ENCODE measurements at places on chromosomes 11 and 22.

GRCh38 chr11:68040957-68041591 lies 2.2 kb downstream of the TCIRG1 start:
- DNase-seq = no peak

- no peak for DNase-seq
Observed at GRCh38 chr11:118003456-118003855, 17.3 kb downstream of the IL10RA start.

- DNase-seq = no peak
Observed at GRCh38 chr11:92811341-92811740, 158.1 kb upstream of the MTNR1B start.

DNA sequence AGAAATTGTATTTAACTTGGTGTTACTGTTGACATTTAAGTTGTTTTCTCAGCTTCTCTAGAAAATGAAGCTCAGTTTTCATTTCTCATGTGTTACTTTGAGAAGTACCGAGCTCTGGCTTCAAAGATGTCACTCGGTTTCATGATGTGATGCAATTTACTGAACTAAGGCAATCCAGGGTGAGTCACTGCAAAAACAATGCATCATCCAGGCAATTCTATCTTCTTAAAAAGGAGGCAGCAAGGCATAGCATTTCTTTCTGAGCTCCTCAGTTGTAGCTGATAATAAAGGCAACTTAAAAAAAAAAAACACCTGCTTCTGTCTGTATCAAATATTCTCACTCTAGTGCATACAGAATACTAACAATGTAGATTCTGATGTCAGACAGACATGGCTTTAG lies 91.1 kb upstream of the KCNA4 start:
- peak; percentile 53 for DNase-seq

DNA sequence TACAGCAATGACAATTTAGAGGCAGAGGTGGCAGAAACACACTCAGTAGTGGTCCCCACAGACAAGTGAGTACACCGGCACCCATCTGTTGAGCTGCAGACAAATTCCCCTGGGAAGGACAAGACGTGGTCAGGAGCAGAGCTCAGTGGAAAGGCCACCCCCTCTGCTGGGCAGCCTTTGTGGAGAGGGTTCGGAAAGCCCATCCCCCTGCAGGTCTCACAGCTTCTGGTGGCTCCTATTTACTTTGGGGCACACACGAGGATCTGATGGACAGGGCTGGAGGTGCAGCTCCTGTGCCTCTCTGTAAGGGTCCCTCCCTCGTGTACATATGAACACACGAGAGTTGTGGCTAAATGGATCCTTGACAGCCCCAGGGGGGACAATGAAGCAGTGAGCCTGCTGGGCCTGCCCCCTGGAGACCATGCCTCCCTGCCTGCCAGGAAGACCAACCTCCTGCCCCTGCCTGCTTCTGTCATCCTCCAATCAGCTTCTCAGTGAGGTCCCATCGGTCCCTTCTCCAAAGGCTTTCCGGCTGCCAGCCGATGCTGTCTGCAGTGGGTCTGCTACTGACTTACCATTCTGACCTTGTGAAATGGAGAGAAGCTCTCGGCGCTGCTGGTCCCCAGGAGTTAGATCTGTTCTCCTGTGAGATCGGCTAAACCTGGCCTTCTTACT lies 161.5 kb downstream of the CACNA1I start:
- DNase-seq = no peak

GRCh38 chr11:69436041-69436982 lies 45.2 kb upstream of the LINC01488 start:
- no peak for DNase-seq

GRCh38 chr11:10975287-10975721 lies 117.5 kb upstream of the ZBED5 start:
- DNase-seq = no peak

DNA sequence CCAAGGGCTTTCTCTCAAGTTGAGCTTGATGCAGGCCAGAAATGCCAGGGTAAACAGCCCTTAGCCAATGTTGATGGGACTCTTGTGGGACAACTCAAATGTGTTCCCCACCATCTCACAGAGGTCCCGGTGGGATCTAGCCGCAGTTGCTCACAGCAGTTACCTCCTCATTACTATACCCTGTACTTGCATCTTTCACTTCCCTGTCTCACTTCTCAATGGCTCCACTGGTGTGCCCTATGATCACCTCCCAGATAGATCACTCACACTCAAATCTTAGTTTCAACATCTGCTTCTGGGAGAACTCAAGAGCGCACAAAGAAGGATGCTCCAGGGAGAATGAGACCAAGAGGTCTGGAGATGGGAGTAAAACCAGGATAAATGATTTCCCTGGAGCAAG lies 47.0 kb downstream of the RCN1 start:
- no peak for DNase-seq

- no peak for DNase-seq
Observed at GRCh38 chr11:61814247-61814957, 2.4 kb downstream of the FADS1 start.

DNA sequence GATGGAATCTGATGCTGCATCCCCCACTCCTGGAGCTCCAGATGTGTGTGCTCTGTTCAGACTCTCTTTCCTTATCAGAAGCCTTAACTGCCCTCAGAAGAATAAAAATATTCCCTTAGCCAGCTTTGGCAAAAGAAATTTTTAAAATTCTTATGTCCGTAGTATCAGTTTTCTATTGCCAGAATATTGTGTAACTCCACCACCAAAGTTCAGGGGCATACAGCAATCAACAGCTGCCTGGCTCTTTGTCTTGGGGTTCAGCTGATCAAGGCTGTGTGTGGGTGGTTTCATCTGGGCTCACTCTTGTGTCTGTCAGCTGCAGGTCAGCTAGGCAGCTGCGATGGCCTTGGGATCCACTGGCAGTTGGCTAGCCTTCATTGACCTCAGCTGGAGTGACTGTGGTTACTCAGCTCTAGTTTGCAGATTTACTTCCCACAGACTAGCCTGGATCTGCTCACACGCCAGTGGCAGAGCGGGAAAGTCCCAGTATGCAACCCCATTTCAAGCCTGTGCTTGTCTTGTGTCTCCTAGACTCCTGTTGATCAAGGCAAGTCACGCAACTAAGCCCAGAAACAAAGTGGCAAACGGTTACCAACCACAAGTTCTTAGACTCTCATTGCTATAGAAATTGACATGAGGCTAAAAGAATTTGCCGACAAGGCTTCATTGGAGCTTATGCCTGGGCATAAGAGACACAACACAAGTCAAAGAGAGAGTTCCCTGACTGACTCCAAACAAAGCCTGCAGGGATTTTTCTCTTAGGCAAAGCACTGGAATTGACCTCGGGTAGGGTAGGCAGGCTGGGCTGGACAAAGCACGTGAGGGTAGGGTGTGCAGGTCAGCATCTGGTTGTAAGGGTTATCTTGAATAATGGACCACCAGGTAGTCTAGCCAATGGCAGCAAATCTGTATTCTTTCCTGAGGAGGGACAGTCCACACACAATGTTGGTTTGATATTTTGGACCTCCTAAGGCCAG lies 7.5 kb downstream of the TMEM138 start:
- DNase-seq = peak; percentile 66

GRCh38 chr11:32462011-32462690 lies 26.8 kb upstream of the WT1 start:
- DNase-seq = no peak

DNA sequence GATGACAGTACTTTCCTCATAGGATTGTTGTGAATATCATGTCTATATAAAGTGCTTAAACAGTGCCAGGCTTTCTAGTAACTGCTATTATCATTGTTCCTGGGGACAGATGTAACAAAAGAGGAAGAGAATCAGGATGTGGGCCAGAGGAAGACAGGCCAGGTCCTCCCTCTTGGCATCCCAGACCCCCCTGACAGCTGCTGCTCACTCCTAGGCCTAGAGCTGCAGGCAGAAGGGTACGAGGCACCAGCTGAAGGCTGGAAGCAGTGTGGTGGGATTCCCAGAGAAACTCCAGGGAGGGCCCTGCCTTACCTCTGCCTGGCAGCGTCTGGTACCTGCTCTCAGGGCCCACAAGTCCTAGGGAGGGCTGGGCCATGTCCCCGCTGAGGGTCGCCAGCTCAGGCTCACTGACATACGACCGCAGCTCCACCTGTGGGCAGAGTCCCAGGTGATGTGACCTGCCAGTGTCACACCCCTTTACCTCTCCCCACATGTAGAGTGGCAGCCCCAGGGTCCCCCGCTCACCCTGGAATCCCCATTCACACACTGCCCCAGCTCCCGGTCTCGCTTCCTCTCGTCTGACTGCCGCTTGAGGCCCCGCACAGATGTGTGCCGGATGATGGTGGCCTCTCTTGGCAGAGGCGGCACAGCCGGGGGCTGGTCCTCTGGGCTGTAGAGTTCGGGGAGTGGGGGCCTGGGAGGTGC lies 52.2 kb downstream of the C11orf58 start:
- no peak for DNase-seq

DNA sequence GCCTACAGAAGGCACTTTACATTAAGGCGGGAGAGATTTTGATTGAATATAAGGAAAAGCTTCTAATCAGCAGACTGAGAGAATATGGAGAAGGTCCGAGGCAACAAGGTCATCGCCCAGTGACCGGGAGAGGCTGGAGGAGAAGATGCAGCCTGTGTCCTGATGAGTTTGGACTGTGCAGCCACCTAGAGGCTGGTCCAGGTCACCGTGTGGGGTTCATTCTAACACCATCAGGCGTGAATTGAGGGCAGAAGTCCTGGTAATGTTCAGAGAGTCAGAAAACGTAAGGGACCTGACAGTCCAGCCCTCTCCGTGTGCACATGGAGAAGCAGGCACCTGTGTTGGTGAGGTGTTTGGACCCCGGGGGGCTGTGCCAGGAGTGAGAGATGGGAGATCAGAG lies 102.7 kb downstream of the FEZ1 start:
- DNase-seq = no peak

DNA sequence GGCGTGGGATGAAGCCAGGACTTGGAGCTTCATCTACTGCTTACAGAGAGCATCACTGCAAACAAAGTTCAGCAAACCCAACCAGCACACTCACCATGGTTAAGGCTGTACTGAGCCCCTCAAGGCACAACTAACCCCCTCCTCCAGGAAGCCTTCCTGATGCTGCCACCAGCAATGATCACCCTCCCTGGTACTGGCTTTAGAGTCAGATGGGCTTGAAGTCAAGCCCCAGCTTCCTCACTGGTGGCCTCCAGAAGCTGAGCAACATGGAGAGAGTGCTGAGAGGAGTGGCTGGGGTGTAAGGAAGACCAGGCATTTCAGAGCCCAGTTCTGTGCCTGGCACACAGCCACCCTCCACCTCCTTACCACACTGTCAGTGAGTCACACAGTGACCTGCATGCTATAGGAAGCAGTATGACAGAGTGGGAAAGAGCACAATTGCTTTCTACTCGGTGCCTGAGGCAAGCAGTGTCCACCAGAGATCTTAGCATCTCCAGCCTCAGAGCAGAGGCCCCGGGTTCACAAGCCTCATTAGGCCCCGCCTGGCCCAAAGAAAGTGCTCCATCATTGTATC lies 24.7 kb upstream of the BAIAP2L2 start:
- DNase-seq = peak; percentile 63

- DNase-seq = peak; percentile 29
Observed at GRCh38 chr11:33775832-33776470, 1.6 kb upstream of the FBXO3 start.

DNA sequence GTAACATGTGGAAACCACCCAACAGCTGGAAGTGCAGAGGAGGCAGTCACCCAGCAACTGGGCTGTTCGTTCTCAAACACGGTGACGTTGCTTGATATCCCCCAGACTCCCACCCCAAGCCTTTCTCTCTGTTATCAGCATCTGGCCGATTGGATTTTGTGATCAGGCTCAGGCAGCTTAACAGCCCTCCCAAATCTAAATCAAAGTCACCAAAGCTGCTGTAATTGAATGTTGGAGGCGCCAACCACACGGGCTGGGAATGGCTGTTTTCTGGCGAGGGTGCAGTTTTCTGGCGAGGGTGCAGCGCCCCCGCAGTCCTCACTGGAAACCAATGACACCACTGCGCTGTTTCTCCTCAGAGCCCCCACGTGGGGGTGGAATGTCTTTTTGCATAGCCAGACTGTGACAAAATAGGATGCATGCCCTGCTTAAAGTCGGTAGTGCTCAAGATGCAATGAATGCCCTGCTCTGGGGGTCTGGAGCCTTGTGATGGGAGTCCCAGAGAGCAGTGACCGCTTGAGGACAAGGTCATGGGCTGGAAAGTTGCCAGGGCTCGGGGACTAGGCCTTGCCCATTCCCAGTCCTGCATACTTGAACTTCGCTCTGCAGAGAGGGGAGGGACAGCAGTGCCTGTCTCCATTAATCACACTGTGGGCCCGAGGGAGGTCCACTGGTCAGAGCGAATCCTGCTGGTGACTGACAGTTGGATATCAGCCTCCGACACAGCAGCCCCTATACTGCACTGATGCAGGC lies 105.3 kb downstream of the MORC2 start:
- no peak for DNase-seq
